Stimulated activated CD4-positive, alpha-beta T cell treated with anti-CD3 and anti-CD28 coated beads, TNF-alpha, amount 100 ng/mL, for 24 hours (primary cell): ENCODE measurements at places on chromosomes 5 and 9.
A peak's percentile ranks its signal among the peaks of the same experiment; 100 is the strongest.

DNA sequence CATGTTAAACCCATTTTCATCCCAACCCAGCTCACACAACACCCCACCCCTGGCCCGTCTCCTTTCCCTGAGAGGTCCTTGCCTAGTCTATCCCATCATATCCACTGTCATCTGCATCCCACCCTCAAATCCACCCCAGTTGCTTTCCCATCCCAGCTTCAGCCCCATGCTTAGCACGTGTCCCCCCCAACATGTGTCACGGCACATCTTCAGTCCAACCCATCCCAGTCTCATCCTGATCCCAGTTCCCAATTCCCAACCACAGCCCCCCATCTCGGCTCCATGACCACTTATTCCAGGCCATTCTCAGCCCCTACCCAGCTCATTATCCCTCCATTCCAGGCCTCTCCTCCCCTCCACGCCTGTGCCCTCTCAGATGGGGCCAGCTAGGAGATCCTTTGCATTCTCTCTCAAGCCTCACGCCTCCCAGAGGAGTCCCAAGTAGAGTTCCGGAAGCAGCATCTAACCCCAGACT is 605 bp upstream of the DBN1 start:
- DNase-seq: no peak

DNA sequence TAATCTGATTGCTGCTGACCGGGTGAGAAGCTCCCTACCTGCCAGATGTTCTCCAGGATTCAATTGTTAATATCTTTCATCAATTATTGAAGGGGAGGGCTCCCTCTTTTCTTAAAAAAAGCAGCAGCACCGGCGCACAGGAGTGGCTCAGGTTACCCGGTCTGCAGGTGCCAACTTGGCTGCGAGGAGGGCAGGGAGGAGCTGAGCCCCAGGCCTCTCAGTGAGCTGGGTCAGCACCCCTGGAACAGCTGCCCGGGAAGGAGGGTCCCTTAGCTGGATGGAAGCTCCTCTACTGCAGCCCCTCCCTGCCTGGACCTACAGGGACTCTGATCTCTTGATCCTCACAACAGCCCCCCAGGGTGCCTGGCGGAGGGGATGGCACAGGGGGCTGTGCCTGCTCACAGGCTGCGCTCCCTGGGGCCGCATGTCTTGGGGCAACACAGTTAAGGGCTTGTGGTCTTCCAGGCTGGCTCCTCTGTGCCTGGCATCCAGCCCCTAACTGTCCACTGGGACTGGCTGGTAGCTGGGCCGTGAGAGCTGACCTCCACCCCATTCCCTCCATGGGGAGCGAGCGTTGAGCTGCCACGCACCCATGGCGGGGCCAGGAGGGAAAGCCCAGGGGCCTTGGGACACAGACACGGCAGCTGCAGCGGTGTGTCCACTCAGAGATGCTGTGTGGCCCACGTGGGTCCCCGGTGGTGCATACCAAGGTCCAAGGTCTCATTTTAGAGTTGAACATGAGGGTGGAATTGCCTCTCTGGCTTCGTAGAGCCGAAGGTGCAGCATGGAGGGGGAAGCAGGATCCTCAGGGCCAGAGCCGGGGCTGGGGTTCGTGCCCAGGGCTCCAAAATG is 28.6 kb upstream of the TMEM250 start:
- DNase-seq: no peak

DNA sequence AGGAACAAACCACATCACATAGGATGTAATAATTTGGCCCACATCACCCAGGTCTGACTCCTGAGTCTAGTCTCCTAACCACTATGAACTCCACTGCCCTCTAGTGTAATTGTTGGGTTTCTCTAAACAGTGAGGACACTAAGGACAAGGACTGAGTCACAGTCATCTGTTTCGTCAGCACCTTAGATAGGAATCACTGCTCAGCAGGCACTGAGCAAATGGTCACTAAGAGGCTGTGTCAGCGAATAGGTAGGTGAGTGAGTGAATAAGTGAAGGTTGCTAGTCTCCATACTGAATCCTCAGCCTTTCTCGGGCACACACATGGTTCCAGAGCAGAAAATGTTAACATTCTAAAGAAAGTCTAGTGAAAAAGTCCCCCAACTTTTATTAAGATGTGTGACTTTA is 278.6 kb downstream of the SPOCK1 start:
- no peak for DNase-seq

DNA sequence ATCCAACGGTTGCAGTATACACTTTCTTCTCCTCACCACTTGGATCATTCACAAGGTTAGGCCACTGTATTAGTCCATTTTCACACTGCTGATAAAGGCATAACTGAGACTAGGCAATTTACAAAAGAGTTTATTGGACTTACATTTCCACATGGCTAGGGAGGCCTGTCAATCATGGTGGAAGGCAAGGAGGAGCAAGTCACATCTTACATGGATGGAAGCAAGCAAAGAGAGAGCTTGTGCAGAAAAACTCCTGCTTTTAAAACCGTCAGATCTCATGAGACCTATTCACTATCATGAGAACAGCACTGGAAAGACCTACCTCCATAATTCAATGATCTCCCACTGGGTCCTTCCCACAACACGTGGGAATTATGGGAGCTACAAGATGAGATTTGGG is 81.8 kb upstream of the DAP start:
- no peak for DNase-seq

GRCh38 chr5:178872302-178872701 is 12.5 kb downstream of the ZNF354B start:
- no peak for DNase-seq

GRCh38 chr9:111952559-111952958 is 55.9 kb downstream of the UGCG start:
- DNase-seq: no peak

DNA sequence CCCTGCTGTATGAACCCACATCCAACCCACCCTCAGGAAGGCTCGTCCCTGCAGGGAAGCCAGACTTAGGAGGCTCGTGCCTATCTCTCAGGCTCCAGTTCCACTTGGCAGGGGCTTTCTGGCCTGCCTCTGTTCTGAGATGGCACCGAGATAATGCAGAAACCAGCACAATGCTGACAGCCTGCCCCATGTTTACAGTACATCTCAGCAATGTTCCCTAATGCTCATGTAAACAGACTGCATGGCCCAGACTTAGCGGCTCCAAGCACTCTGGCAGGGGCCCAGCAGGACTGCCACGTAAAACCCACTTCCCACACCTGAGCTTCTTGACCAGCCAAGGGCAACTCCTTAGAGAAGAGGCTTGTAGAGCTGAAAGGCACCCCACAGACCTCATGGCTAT is 499.5 kb upstream of the BRINP1 start:
- no peak for DNase-seq

DNA sequence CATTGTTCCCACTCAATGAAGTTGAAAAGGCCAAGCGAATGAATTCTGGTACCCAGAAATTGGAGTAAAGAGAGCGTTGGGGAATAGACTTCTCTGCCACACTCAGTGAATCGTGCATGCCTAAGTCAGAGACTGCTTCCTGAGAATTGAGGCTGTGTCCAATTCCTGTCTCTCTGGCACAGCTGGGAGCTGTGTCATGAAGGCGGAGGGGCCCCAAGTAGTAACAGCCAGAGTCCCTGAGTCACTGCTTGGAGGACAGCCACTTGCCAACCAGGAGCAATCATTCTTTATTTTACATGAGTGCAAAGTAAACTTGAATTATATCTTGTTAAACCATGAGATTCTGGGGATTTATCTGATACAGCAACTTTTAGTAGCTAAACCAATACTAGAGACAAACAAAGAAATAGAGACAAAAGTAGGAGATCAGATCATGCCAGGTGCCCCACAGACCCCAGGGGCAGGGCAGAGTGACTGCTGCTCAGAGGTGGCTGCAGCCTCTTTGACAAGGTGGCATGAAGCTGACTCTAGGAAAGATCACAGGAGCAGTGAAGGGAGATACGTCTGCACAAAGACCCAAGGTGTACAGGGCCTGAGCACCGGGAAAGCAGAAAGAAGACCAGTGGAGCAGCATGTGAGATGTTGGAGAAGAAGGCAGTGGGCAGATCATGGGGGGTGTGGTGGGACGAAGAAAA is 246.0 kb downstream of the GADD45G start:
- DNase-seq: no peak

GRCh38 chr5:87949676-87950631 is 318.7 kb downstream of the TMEM161B start:
- no peak for DNase-seq

DNA sequence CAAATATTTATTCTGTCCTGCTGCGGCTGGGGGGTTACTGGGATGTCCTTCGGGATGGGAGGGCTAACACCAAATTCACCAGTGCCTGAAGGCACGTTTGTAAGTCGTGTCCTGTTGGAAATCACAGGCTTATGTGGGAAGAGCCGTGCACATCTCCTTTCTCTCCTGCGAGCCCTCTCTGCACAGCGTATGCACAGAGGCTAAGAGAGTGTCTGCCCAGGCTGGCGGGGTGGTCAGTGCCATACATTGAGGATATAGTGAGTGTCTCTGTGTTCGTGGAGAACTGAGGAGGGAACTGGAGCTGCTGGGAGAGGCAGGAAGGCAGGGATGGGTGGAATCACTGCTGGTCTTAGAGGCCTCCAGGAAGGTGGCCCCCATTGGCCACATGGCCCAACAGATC is 110.1 kb downstream of the WNK2 start:
- DNase-seq: no peak

- DNase-seq: no peak
Measured at GRCh38 chr9:70260606-70261005, 1.8 kb downstream of the SMC5 start.

DNA sequence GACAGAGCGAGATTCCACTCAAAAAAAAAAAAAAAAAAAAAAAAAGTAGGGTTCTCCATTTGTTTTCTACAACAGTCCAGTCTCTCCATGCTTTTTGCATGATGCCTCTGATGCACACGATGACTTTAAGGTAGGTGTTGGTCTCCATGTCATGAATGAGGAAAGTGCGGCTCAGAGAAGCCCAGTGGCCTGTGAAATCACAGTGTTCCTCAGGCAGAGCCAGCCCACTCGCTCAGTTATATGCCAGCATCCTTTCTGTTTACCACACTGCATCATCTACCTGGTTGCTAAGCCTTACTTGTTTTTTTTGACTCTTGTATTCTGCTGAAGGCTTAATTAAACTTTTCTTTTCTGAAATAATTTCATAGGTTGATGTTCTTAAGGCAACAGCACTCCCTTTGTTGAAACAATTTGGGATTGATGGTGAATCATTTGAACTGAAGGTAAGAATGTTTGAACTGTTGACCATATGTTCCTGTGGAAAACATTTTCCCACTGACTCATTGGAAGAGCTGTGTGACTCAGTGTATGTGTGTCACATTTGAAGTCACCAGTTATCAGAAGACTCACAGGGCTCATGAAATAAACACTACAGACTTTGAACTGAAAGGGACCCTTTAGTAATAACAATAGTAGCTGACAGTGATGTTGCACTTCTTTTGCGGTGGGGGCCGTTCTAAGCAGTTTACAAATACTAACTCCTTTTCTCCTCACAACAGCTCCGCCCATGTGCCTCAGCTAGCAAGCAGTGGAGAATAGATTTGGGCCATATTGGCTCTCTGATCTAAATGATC is 40.2 kb downstream of the RCL1 start:
- peak; percentile 41 for DNase-seq
